ENCODE measurements at places on chromosomes 3 and 15. TPM values are rescaled to one million over a fixed set of nuclear protein-coding genes. Genes with fewer than 3 reads are reported as not detected.

Gene CA12
- total RNA-seq: 141 TPM

Gene MNS1
- total RNA-seq: 2.7 TPM

Gene BOC
- total RNA-seq: 6.4 TPM

Gene CAMKV
- 0.35 TPM for total RNA-seq

Gene FSIP1
- 0.84 TPM for total RNA-seq

Gene SPATA12
- total RNA-seq: 0.41 TPM

Gene SLCO2A1
- total RNA-seq: 0.08 TPM

Gene PODXL2
- 11.1 TPM for total RNA-seq

Gene GOLGA8G
- total RNA-seq: not detected

Gene CCDC54
- total RNA-seq: not detected

Gene ISL2
- 4.7 TPM for total RNA-seq

Gene MEIS2
- total RNA-seq: 9.9 TPM

Gene MAP6D1
- total RNA-seq: 7.8 TPM

Gene ROBO2
- total RNA-seq: not detected

Gene RBPMS2
- total RNA-seq: 8.9 TPM

Gene GRK7
- total RNA-seq: not detected

Gene NRG4
- total RNA-seq: 1.3 TPM

Gene CDCP1
- total RNA-seq: 9.5 TPM

Gene ROBO1
- total RNA-seq: 11.9 TPM

Gene ABI3BP
- total RNA-seq: 1.2 TPM

Gene NDN
- total RNA-seq: 0.28 TPM

Gene AQP9
- total RNA-seq: not detected

Gene AP3B2
- total RNA-seq: 0.45 TPM

Gene ARHGEF26
- total RNA-seq: 6.7 TPM

Gene C3orf85
- total RNA-seq: not detected

Gene DUOX1
- not detected for total RNA-seq

Gene ATP2B2
- total RNA-seq: 0.13 TPM

Gene MYH15
- 0.16 TPM for total RNA-seq

Gene IL16
- total RNA-seq: not detected

Gene CHRM5
- not detected for total RNA-seq

Gene RASGRF1
- 1.9 TPM for total RNA-seq

Gene SNX33
- total RNA-seq: 15.8 TPM

Gene PROS1
- total RNA-seq: 6.8 TPM

Gene ZNF619
- 1.8 TPM for total RNA-seq

Gene TGM5
- not detected for total RNA-seq

Gene TRIM71
- not detected for total RNA-seq

Gene MAPKBP1
- 4.7 TPM for total RNA-seq

Gene CNTN4
- not detected for total RNA-seq

Gene SLC12A1
- total RNA-seq: not detected

Gene KY
- 0.07 TPM for total RNA-seq

Gene NEK11
- total RNA-seq: 5.9 TPM
